ENCODE measurements at places on chromosomes 12 and 14.

DNA sequence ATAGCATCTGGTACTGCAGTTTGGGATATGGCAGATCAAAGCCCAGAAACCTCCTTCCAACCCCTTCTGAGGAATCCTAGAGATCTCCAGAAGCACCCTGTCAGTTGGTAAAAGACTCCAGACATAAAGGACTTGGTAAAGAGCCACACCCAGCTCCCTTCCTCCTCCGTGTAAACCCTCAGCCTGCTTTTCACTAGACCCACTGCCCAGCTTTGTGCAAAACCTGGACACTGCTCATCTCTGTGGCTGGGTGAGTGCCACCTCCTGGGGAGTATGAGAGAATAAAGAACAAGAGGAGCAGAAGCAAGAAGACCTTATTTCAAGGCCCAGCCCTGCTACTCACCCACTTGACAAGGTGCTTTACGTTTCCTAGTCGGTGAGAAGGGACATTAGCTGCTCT, 33.0 kb downstream of the ANO2 start:
- no peaks in the 10 kb centered on the region for H3K4me1 ChIP-seq
- no peak overlapping the region for H3K4me3 ChIP-seq
- no peak for DNase-seq

GRCh38 chr12:12721814-12722434, 4.8 kb downstream of the CDKN1B start:
- no peak overlapping the region for H3K27ac ChIP-seq
- no peak for DNase-seq
- H3K4me3 ChIP-seq: no peak overlapping the region
- peaks cover 37% of the 10 kb centered on the region for H3K4me1 ChIP-seq

GRCh38 chr14:71589609-71590008, 342.6 kb upstream of the RGS6 start:
- no peak for DNase-seq
- H3K27ac ChIP-seq: no peak overlapping the region
- H3K4me3 ChIP-seq: no peak overlapping the region
- H3K36me3 ChIP-seq: no peaks in the 10 kb centered on the region
- no peaks in the 10 kb centered on the region for H3K27me3 ChIP-seq

- no peaks in the 10 kb centered on the region for H3K36me3 ChIP-seq
- H3K4me3 ChIP-seq: no peak overlapping the region
- H3K27me3 ChIP-seq: no peaks in the 10 kb centered on the region
- peak overlapping the region; percentile 84 for H3K27ac ChIP-seq
- peak; percentile 23 for DNase-seq
- peaks cover 32% of the 10 kb centered on the region for H3K4me1 ChIP-seq
Measured at GRCh38 chr14:103401223-103402214, 16.3 kb downstream of the MARK3 start.

GRCh38 chr12:40622246-40622838, 69.9 kb upstream of the CNTN1 start:
- no peak overlapping the region for H3K27ac ChIP-seq
- H3K36me3 ChIP-seq: no peaks in the 10 kb centered on the region
- H3K4me1 ChIP-seq: no peaks in the 10 kb centered on the region
- peak; percentile 80 for DNase-seq

GRCh38 chr12:29612912-29613311, 115.4 kb upstream of the OVCH1 start:
- no peaks in the 10 kb centered on the region for H3K4me1 ChIP-seq
- H3K27me3 ChIP-seq: no peaks in the 10 kb centered on the region
- H3K4me3 ChIP-seq: no peak overlapping the region
- H3K36me3 ChIP-seq: no peaks in the 10 kb centered on the region
- no peak overlapping the region for H3K27ac ChIP-seq

- H3K4me1 ChIP-seq: peaks cover 24% of the 10 kb centered on the region
- H3K27ac ChIP-seq: no peak overlapping the region
- no peak for DNase-seq
- no peak overlapping the region for H3K4me3 ChIP-seq
- H3K27me3 ChIP-seq: peaks cover 2% of the 10 kb centered on the region
- H3K36me3 ChIP-seq: no peaks in the 10 kb centered on the region
Measured at GRCh38 chr12:112599871-112600270, 181.1 kb downstream of the PTPN11 start.

- H3K27me3 ChIP-seq: no peaks in the 10 kb centered on the region
- no peak overlapping the region for H3K4me3 ChIP-seq
- H3K36me3 ChIP-seq: no peaks in the 10 kb centered on the region
- peak overlapping the region; percentile 26 for H3K27ac ChIP-seq
- H3K4me1 ChIP-seq: peaks cover 42% of the 10 kb centered on the region
Measured at GRCh38 chr14:64726585-64726890, 22.3 kb downstream of the PLEKHG3 start.

GRCh38 chr14:36173161-36173560, 3.4 kb downstream of the PTCSC3 start:
- no peak for DNase-seq
- H3K36me3 ChIP-seq: no peaks in the 10 kb centered on the region
- H3K4me1 ChIP-seq: peaks cover 15% of the 10 kb centered on the region
- H3K4me3 ChIP-seq: no peak overlapping the region

DNA sequence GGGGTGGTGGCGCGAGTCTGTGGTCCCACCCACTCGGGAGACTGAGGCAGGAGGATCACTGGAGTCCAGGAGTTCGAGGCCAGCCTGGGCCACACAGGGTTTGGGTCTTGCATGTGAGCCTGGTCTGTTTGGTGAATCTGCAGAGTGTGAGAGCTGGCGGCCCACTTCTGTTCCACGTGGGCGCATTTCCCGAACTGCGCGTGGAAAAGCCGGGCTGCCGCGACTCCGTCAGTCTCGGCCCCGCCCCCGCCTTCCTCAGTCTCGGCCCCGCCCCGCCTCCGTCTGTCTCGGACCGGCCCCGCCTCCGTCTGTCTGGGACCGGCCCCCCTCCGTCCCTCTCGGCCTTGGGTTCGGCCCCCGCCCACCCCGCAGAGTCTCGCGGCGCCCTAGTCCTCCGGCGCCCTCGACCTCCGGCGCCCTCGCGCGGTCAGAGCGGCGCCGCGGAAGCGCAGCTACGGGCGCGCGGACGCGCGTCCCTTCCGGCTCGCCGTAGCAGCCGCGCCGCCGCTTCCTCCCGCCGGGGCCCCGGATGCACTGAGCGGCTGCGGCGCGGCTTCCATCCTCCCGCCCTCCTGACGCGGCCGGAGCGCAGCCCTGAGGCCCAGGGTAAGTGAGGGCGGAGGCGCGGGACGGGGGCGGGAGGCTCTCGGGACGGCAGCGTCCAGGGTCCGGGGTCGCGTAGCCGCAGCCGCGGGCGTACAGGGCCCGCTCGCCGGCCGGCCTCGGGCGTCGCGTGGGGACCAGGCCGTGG, at the start of gene EP400:
Gene EP400, plus strand, starts transcription at position 512 of the 751 bp plus-strand sequence. CDS start 10,678 bp downstream, outside the sequence.
- H3K27me3 ChIP-seq: no peaks in the 10 kb centered on the region
- H3K4me3 ChIP-seq: peak within 1 kb of the TSS; percentile 91
- H3K36me3 ChIP-seq: no peaks in the 10 kb centered on the region

DNA sequence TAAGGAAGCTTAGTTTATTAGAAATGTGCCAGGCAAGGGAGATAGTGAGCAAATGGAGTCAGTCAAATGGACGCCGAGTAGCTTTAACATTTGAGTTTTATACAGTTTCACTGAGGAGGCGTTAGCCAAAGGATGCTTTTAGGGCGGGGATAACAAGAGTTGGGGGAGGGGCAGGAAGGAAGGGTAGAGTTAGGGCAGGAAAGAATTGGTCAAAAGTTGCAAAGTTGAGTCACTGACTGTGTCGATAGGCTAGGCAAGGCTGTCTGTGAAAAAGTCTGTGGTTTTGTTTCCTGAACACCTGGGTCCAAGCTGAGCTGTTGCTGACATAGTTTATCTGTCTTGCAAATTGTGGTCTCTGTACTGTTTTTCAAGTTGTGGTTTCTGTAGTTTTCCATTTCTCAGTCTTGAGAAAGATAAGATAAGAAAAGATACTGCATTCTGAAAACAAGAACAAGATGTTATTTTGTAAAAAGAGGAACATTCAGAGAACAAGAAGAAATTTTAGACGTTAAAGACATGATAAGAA, 62.6 kb upstream of the RESF1 start:
- H3K27me3 ChIP-seq: no peaks in the 10 kb centered on the region
- no peaks in the 10 kb centered on the region for H3K36me3 ChIP-seq
- no peak overlapping the region for H3K4me3 ChIP-seq

GRCh38 chr14:56862836-56863235, 52.6 kb upstream of the OTX2 start:
- H3K4me1 ChIP-seq: peaks cover 19% of the 10 kb centered on the region
- H3K27ac ChIP-seq: no peak overlapping the region
- no peak overlapping the region for H3K4me3 ChIP-seq

DNA sequence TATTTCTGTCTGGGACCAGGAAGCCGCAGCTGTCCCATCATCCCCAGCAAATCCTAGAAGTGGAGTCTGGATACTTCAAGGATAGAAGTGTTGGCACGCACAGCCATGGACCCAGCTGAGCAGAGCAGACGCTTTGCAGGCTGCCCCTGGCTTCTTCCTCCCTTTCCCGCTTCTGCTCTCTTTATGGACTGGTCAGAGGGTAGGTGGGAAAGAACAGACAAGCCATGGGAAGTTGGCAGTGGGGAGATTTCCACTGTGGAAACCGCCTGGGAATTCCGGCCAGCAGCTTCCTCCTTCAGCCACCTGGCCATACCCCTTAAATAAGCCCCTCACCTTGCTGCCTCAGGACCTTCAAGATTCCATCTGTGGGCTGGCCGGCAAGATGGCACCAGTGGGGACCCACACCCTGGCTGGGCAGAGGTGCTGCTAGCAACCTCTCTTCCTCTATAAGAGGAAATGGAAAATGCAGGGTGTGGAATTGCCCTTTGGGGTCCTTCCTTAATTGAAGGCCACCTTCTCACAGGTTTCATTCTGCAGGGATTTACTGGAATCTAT, 20.6 kb downstream of the OTUB2 start:
- H3K4me1 ChIP-seq: no peaks in the 10 kb centered on the region
- DNase-seq: no peak
- H3K27ac ChIP-seq: no peak overlapping the region
- no peaks in the 10 kb centered on the region for H3K27me3 ChIP-seq
- peaks cover 15% of the 10 kb centered on the region for H3K36me3 ChIP-seq

GRCh38 chr14:75619548-75619947, 41.1 kb downstream of the ERG28 start:
- no peaks in the 10 kb centered on the region for H3K4me1 ChIP-seq
- no peaks in the 10 kb centered on the region for H3K36me3 ChIP-seq
- H3K27ac ChIP-seq: no peak overlapping the region
- no peaks in the 10 kb centered on the region for H3K27me3 ChIP-seq
- H3K4me3 ChIP-seq: no peak overlapping the region

- H3K4me3 ChIP-seq: no peak overlapping the region
- H3K27ac ChIP-seq: no peak overlapping the region
- peaks cover 14% of the 10 kb centered on the region for H3K4me1 ChIP-seq
- peaks cover 38% of the 10 kb centered on the region for H3K27me3 ChIP-seq
Measured at GRCh38 chr14:75984674-75985073, 889 bp upstream of the IFT43 start.

- no peaks in the 10 kb centered on the region for H3K27me3 ChIP-seq
- DNase-seq: no peak
- H3K4me1 ChIP-seq: peaks cover 15% of the 10 kb centered on the region
- H3K27ac ChIP-seq: no peak overlapping the region
Measured at GRCh38 chr14:89771251-89771650, 183.3 kb downstream of the EFCAB11 start.

GRCh38 chr12:129629901-129630300, 273.9 kb downstream of the TMEM132D start:
- H3K4me3 ChIP-seq: no peak overlapping the region
- H3K4me1 ChIP-seq: peaks cover 13% of the 10 kb centered on the region
- no peaks in the 10 kb centered on the region for H3K36me3 ChIP-seq
- no peak overlapping the region for H3K27ac ChIP-seq

DNA sequence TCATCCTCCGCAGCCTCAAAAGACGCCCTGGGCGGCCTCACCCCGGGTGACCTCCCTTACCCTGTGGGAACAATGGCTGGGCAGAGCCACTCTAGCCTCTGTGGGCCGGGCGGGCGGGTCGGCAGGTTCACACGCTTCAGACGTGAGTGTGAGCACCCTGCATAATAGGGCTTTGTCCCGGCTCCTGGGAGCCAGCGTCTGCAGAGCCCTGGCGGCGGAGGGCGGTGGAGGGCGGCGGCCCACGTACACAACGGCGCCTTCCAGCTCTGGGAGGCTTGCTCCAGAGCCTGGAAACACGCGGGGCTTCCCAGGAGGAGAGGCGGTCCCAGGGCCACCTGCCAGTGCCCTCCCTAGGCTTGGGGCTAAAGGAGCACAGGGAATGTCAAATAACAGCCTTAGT, 205.6 kb downstream of the BCL11B start:
- H3K36me3 ChIP-seq: no peaks in the 10 kb centered on the region
- H3K27ac ChIP-seq: no peak overlapping the region
- DNase-seq: no peak
- H3K4me3 ChIP-seq: no peak overlapping the region
- H3K4me1 ChIP-seq: no peaks in the 10 kb centered on the region

DNA sequence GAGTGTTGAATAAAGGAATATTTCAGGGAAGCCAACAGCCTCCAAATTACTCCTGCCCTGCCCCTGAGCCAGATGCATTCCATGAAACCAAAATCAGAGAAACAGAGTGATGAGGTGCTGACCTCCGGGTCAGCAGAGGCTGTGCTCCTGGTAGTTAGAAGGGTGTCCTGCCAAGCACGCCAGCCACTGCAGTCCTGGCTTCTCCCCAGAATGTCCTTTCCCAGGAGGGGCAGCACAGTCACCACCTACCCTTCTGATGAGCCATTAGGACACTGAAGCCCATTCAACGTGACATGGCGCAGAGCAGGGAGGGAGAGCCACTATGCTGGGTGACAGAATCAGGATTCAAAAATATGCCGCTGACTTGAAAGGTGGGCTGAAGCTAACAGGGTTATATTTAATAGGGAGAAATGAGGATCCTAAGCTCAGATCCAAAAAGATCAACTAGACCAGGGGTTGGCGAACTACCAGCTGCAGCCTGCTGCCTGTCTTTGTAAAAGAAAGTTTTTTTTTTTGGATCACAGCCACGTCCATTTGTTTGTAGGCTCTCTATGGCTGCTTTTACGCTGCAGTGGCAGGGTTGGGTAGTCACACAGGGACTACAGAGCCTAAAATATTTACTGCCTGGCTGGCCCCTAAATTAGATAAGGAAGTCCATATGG, 34.5 kb upstream of the PLEK2 start:
- H3K36me3 ChIP-seq: no peaks in the 10 kb centered on the region
- H3K27me3 ChIP-seq: no peaks in the 10 kb centered on the region
- H3K4me1 ChIP-seq: peaks cover 30% of the 10 kb centered on the region
- no peak for DNase-seq
- no peak overlapping the region for H3K4me3 ChIP-seq

DNA sequence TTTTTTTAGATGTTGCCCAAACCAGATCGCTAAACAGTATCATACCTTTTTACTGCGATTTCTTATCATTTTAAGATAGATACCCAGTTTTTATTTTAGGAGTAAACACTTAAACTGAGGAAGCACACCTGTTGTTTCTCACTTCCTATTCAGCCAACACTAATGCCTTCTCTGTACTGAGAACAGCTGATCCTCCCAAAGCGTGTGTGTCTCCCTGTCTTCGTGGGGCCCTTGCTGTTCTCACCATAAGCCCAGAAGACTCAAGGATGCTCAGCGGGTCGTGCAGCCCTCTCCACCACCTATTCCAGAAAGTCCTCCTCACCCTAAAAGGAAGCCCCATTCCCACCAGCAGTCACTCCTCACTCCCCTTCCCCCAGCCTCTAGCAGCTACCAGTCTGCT, 14.8 kb downstream of the PPP2R5C start:
- peaks cover 32% of the 10 kb centered on the region for H3K27me3 ChIP-seq
- no peak for DNase-seq
- no peak overlapping the region for H3K4me3 ChIP-seq
- H3K36me3 ChIP-seq: no peaks in the 10 kb centered on the region
- no peak overlapping the region for H3K27ac ChIP-seq
